NCI-H460 (cell line): ENCODE measurements at places on chromosomes 11 and 22. TPM values are rescaled to one million over a fixed set of nuclear protein-coding genes. Genes with fewer than 3 reads are reported as not detected.

Gene PIWIL4
- total RNA-seq: 0.09 and 0.25 TPM in 2 replicates

Gene CNGA4
- total RNA-seq: not detected in 2 replicates

Gene CREB3L1
- 0.12 and 1.7 TPM in 2 replicates for total RNA-seq

Gene BAIAP2L2
- total RNA-seq: not detected in 2 replicates

Gene CYP2R1
- total RNA-seq: 23.0 and 26.1 TPM in 2 replicates

Gene MMP11
- total RNA-seq: 1.8 and 2.1 TPM in 2 replicates

Gene MB
- 0.10 TPM in 1 of 2 replicates, not detected in the other for total RNA-seq

Gene PTPN5
- not detected in 2 replicates for total RNA-seq

Gene FOLR2
- total RNA-seq: not detected in 2 replicates

Gene OR2AT4
- total RNA-seq: not detected in 2 replicates

Gene PIH1D2
- total RNA-seq: 1.8 and 2.8 TPM in 2 replicates

Gene RNF214
- total RNA-seq: 10.9 and 12.3 TPM in 2 replicates

Gene HEPHL1
- total RNA-seq: not detected in 2 replicates

Gene OR52E1
- total RNA-seq: not detected in 2 replicates

Gene CREBZF
- 48.1 and 52.0 TPM in 2 replicates for total RNA-seq

Gene PANX3
- not detected in 2 replicates for total RNA-seq

Gene OR8D4
- total RNA-seq: not detected in 2 replicates
